ENCODE measurements at places on chromosomes 2 and 18.

GRCh38 chr2:177249038-177249437 is 15.5 kb downstream of the NFE2L2 start:
- no peak for DNase-seq

DNA sequence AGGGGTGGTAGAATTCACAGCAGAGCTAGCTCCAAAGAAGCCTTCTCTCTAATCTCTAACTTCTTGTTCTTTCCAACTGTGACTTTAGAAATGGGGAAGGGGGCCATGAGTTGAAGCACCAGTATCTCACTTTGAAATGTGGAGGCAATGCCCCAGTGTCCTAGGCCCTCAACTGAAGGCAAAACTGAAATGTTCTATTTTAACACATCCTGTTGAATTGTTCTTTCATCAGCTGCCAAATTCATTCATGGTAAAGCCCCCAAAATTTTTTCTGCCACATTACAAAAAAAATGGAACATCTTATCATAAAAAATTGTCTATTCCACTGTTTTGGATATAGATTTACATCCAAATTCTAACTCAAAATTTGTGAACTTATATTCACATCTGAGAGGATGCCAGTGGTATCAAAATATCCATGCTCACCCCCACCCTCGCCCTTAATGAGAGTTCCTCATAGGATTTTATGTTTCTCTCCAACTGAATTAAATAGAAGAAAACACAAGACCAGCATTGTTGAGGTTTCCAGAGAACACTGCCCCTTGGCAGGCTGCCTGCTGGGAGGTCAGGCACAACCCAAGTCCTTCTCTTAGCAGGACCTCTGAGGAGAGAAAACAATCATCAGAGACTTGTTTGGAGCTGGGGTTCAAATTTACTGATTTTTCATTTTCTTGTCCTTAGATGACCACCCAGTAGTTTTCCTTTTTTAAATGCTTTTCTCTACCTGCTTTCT is 147.4 kb upstream of the PGAP1 start:
- DNase-seq, result no peak

DNA sequence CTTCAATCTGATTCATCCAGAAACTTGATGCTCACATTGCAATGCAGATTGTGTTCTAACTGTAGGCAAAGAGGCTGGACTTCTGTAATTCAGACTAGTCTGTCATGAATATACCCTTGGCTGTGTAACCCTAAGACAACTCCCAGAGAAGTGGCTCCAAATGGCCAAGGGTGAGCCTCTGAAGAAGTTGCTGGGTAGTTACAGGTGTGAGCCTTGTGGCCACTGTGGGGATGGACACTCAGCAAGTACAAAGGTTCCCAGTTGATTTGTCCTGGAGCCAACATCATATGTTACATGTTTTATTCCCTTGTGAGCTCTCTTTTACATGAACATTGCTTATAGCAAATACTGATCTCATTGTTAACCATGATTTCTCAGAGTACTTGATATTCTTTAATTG is 94.8 kb upstream of the KCNJ3 start:
- DNase-seq, result peak; percentile 14

- peak; percentile 62 for DNase-seq
Measured at GRCh38 chr18:61892683-61893308, at the start of gene RNF152. TSS of gene RNF152 (minus strand) at chr18:61893007. CDS start at chr18:61816463, 76,544 bp downstream.

DNA sequence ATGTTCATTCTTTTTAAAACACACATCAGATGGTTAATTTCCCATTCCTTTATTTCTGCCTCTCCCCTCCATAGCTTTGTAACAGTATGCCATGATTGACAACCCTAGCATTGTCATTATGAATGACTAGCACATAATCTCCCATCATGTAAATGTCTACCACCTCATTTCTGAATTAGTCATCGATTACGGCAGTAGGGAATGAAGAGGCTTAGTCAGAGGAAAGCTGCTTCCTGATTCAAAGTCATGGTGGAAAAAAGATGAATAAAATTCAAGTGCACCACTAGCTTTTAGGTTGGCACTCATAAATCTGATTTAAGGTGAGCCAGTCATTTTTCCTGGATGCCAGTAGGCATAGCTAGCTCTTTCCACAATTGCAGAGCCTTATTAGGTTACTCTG is 19.1 kb upstream of the ACMSD start:
- DNase-seq, result no peak

DNA sequence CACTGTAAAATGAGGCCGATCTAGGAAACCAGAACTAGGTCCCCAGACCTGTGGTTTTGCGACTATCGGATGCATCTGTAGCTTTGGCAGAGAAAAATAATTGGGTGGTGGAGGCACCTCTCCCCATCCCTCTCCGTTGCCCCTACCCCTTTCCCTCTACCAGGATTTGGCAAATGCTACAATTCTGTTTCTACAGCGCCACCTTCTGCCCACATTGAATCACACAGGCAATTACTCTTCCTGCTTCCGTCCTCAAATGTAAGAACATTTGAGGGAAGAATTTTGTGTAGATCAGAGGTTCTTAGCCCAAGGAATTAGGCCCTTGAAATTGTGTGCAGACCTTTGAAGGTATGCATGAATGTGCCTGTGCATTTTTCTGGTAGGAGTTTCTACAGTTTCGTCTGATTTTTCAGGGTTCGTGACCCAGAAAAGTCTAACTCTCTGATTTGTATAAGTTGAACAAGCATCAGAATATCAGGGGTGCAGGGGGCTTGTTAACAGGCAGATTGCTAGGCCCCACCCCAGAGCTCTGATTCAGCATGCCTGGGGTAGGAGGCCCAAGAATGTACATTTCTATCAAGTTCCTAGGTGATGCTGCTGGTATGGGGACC is 11.2 kb downstream of the ATP6V1B1 start:
- peak; percentile 56 for DNase-seq

GRCh38 chr18:37425222-37425621 is 140.4 kb downstream of the CELF4 start:
- no peak for DNase-seq

DNA sequence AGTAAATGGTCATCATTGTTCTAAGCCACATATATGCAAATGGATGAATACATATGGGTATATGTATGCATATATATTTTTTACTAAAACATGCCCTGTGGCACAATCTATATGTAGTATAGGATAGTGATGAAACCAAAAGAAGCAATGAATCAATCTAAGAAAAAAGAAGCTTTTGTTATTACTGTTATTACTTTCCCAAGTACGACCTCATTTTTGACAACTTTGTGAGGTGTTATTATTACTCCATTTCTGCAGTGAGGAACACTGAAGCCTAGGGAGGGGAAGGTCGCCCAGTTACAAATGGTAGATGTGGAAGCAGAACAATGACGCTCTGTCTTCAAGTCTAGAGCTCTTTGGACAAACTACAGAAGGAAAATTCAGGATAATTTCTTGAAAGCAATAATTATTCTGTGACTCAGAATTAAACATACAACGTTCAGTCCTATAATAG is 38.3 kb downstream of the STAT4 start:
- no peak for DNase-seq

GRCh38 chr2:45812011-45812500 is 160.6 kb downstream of the PRKCE start:
- DNase-seq, result no peak

DNA sequence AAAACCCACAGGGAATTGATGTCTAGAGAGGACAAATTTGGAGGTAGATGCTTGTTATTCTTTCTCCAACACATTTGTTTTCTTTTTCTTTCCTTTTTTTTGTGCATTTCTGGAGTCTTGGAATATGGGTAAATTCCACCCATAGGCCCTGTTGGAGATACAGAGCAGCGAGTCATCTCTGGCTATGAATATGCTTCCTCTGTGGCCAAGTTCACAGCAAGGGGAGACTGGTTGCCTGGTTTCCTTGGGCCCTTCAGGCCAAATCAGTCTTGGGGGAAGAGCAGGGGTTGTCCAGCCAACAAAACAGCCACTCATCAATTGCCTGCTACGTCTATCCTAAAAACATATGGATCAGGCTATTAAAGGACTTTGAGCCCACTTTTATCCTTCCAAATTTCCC is 27.5 kb downstream of the SP100 start:
- DNase-seq, result no peak

All from iPS-NIHi11 (cell line).